Activated CD8-positive, alpha-beta memory T cell treated with anti-CD3 and anti-CD28 coated beads for 1 hour (primary cell): ENCODE measurements at places on chromosomes 16 and 17.

GRCh38 chr17:45235416-45236281, 14.0 kb downstream of the FMNL1 start:
- peak; percentile 61 for DNase-seq

DNA sequence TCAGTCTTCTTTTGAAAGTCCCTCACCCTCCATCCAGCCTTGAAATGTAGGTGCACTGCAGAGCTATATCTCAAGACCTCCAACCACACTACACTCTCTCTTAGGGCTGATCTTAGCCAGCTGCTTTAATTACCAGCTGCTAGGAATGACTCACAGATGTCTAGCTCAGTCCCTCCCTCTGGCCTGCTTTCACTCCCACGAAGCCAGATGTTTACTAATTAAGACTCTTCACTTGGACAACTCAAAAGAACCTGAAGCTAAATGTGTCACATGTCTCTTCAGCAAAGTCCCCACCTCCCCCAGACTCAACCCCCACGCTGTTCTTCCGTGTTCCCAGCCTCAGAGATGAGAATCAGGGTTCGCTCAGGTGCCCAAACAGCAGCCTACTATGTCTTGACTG, 2.6 kb downstream of the GTF3C1 start:
- DNase-seq: no peak

GRCh38 chr16:68659412-68660358, 14.6 kb downstream of the CDH3 start:
- DNase-seq: no peak

- no peak for DNase-seq
Measured at GRCh38 chr17:36755586-36755985, 154.2 kb downstream of the MRM1 start.

- no peak for DNase-seq
Measured at GRCh38 chr17:7260651-7261378, 1.5 kb downstream of the CLDN7 start.

DNA sequence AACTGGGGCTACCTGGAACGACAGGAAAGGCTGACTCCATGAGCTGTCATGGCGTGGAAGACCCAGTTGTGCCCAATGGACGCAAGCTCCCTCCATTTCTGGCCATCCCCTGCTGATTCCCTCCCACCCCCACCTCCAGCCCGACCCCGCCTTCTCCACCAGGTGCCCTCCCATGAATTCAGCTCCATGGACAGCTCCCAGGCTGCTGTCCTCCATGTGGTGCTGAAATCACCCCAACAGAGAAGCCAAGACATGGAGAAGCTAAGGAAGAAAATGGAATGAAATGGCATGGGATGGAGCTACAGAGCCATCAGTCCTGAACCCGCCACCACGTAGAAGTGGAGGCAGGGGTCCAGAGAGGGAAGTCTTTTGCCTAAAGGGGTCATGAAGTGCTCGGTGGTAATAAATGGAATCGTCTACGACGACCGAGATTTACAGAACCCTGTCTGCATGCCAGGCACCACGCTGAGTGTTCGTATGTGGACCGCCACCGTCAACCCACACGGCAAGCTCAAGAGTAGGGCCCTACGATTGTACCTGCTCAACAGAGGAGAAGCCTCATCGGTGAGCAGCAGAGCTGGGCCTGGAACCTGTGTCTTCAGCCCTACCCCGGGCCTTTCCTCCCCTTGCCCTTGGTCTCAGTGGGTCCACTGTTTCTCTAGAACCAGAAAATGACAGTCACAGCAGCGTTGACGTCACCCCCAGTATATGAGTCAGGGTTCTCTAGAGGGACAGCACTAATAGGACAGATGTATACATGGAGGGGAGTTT, 9.3 kb upstream of the ZC3H18 start:
- no peak for DNase-seq

GRCh38 chr16:48852951-48853350, 243.0 kb upstream of the N4BP1 start:
- no peak for DNase-seq

- DNase-seq: no peak
Measured at GRCh38 chr16:79982361-79982760, 381.8 kb upstream of the MAF start.

- no peak for DNase-seq
Measured at GRCh38 chr17:81839301-81839700, 4.5 kb upstream of the PPP1R27 start.

GRCh38 chr17:45265821-45266220, 3.9 kb upstream of the SPATA32 start:
- no peak for DNase-seq

GRCh38 chr17:80485846-80486245, 9.4 kb upstream of the NPTX1 start:
- DNase-seq: no peak

DNA sequence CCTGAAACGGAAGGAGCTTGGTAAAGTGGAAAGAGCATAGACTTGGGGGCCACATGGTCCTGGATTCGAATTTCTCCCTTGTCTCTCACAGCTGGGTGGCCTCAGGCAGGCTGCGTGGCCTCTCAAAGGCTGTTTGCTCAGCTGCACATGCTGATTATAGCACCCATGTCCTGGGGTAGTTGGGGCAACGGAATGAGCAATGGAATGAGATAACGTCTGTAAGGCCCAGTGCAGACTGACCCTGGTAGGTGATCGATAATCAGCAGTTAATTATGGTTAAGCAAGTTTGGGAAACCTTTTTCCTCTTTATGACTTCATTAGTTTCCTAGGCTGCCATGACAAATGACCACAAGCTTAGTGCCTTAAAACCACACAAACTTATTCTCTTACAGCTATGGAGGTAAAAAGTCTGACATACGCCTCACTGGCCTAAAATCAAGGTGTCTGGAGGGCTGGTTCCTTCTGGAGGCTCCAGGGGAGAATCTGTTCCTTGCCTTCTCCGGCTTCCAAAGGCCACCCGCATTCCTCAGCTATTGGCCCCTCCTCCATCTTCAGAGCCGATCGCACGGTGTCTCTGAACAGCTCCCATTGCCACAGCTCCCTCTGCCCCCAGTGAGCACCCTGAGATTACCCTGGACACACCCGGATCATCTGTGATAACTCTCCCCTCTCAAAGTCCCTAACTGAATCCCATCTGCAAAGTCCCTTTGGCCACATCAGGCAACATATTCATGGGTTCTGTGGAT, 294.9 kb upstream of the FOXF1 start:
- DNase-seq: no peak

DNA sequence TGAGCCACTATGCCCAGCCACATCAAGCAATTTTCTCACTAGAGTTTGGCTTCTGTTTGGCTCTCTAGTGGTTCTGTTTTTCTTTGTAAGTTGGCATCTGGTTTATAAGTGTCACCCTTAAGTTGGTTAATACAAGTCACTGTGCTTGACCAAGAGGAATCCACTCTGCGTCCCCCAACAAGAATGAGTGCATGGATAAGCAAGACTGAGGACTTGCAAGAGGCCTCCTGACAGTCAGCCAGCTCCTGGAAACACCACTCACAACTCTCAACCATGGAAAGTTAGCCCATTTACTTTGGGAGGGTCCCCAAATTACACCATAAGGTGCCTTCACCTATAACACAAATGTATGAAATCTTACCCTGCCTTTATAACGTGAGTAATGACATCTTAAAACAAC, 7.6 kb downstream of the RFWD3 start:
- no peak for DNase-seq

DNA sequence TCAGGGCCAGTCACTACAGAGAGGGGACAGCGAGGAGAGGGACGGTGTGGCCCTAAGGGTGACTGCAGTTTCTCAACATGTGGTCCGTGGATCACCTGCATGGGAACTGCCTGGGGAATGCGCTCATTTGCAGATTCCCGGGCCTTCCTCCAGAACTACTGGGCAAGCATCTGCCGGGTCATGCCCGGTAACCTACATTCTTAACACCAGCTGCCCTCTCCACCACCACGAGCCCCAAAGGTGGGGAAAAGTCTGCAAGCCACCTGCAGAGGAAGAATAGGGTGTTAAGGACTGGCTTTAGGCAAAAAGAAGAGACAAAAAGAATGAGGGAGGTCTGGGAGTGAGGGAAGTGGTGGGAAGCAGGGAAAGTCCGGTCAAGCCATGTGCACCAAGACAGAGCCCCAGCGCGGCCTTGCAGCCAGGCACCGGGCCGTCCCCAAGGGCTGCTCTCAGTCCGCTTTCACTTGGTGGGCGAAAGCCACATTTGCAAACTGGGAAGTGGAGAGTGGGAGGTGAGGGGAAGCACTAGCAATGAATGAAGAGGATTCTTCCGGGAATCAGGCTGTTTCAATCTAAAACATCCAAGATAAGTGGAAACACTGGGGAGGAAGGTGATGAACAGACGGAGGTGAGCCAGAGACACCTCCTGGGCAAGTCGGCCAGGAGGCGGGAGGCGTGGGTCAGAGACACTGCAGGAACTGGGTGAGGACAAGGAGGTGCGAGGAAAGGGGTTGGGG, 70.3 kb downstream of the N4BP1 start:
- no peak for DNase-seq

DNA sequence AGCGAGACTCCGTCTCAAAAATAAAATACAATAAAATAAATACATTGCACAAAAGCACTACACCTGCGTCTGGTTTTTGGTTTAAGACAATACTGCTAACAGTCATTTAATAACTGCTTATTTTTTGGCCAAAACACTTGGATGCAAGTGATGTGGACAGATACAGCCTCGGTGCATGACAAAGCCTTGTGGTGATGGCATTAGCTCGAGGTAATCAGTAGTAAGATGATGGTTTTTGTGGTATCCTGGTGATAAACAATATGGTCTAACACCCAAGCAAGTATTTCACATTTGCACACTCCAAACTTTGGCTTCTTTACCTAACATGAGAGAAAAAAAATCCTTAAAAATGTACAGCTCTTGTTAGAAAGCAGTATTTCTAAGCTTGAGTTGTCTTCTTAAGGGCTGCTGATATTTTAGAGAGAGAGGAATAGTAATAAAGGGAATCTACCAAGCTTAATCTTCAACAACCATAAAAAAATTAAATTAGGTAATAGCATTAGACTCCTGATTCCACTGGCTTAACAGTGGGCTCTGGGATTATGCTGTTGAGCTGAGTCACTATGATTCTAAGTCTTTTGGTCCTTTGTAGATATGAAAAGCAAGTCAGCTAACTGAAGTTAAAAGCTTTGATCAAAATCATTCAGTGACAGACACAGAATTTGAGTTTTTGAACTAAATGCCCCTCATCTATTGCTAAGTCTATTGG, 111.1 kb downstream of the VPS53 start:
- DNase-seq: no peak

DNA sequence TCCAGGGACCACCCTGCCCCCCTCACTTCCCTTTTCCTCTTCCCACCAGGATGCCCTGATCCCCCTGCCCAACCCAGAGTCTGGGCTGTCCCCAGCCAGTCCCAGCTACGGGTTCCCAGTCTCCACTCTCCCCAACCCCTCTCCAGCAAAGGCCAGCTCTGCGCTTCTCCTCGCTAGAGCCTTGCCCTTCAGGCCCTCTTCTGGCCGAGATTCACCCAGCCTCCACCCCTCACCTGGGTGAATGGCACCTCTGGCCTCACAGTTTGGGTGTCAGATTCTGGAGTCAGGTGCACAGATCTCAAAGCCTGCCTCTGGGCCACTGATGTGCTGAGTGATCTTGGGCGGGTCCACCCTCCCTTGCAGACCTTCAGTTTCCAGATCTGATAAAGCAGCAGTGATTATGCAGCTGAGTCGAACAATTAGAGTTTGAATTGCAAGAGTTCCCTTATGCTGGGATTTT, 185.6 kb upstream of the TNRC6C start:
- no peak for DNase-seq

- no peak for DNase-seq
Measured at GRCh38 chr17:42623732-42624596, 14.5 kb downstream of the TUBG1 start.

DNA sequence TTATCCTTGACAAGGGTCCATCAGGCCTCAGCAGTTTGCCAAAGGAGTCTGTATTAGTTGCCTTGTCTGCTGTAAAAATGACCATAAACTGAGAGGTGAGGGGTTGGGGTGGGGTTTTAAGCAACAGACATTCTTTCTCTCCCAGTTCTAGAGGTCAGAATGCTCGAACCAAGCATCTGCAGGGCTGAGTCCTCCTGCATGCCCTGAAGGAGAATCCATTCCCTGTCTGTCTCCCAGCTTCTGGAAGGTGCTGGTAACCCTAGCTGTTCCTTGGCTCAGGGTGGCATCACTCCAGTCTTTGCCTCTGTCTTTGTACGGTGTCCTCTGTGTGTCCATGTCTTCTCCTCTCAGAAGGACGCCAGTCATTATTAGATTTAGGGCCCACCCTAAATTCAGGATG, 17.5 kb upstream of the IRF8 start:
- DNase-seq: no peak

DNA sequence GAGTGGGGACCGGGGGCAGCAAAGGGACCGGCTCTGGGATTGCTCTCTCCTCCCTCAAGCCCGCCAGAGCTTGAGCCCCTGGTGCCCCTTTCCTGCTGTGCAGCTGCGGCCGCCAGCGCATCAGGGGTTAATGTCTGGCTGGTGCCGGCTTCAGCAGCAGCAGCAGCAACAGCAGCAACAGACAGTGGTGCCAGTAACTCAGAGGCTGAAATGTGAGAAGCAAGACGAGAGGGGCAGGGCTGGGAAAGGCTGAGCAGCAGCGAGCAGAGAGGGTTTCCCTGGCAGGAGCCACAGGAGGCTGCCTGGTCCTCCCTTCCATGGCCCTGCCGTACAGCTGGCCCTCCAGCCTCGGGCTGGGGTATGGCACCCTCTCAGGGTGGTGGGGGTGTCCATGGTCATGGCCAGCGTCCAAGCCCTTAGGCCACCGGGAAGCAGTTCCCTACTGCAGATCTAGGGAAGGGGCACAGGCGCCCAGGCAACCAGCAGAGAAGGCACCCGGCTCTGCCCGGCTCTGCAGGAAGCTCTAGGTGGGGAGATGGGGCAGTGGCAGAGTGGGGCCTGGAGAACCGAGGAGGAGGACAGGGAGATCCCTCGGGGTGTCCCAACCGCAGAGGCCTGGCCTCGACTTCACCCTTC, 21.1 kb upstream of the TFAP4 start:
- no peak for DNase-seq

GRCh38 chr17:73240561-73240960, 21.1 kb downstream of the CPSF4L start:
- no peak for DNase-seq

GRCh38 chr17:47997586-47997985, 26.7 kb downstream of the CDK5RAP3 start:
- no peak for DNase-seq

DNA sequence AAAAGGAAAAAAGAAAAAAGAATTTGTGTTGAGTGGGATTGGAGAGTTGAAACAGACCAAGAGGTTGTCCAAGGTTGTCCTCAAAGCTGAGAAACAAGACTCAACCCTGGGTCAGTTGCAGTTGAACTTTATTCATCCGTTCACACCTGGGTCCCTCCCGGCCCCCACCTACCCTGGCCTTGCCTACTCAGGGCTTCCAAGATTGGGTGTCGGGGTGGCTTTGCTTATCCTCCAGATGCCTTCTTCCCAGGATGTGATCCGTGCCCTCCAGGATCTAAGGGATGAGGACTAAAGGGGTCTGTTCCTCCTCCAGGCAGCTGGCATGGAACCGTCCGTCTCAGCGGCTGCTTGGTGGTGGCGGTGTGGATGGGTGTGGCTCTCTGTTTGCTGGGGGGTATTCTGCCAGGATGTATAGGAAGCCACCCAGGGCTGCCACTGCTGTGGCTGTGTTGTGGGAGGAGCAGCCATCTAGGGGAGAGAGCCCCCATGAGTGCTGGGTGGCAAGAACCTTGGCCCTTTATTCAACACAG, 10.3 kb upstream of the NAGPA start:
- DNase-seq: no peak
